Stimulated activated CD4-positive, alpha-beta T cell treated with anti-CD3 and anti-CD28 coated beads, Interleukin-1b, Interleukin-23, amount 100 ng/mL, for 24 hours (primary cell): ENCODE measurements at places on chromosomes 13 and 19.

- DNase-seq, result no peak
Observed at GRCh38 chr13:41460930-41461329, 3.6 kb downstream of the RGCC start.

DNA sequence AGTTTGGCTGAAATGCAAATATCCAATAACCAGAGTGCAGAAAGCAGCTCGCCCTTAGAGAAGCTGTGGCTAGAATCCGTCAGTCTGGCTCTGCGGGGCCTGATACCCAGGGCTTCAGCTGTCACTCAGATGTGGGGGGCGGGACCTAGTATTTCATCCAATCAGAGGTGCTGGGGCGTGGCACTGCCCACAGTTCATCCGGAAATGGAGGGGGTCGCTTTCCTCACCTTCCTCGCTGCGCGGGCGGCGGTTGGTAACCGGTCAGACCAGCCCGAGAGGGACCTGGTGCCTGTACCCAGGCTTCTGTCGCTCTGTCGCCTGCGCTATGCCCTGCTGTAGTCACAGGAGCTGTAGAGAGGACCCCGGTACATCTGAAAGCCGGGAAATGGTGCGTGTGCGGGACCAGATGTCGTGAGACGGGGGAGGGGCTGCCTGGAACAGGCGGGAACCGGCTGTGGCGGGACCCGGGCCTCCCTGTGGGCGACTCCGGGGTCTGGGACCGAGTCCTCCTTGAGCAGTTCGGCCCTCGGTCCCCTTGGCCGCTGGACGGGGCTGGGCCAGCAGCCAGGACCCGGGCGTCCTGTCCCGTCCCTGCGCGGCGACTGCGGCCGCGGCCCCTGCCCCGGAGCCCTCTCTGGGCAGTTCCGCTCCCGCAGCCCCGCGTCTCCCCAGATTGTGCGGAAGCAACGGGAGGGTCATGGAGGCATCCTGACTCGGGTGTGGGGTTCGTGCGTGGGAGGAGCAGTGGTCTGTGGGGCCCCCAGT lies at the start of gene ZNF700:
TSS of gene ZNF700 (plus strand) at position 222 of the 765 bp plus-strand sequence. CDS start at position 326, 104 bp downstream.
- peak; percentile 87 for DNase-seq

- no peak for DNase-seq
Observed at GRCh38 chr19:12788682-12789097, 2.6 kb upstream of the JUNB start.

DNA sequence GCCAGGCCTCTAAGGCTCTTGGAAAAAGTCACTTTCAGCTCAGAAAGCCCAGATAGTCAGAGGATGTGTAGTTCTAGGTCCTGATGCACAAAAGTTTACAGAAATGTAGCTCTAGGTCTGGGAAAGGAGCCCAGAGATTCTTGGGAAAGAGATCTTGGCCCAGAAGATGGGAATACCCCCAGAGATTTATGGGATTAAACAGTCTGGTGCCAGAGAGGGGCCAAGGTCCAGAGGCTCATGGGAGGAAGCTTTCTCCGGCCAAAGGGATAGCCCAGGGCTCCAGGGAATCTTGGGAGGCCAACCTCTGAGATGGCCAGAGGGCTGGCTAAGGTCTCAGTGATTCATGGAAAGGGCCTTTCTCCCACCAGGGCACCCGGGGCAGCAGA lies 15.2 kb downstream of the BCAT2 start:
- no peak for DNase-seq

DNA sequence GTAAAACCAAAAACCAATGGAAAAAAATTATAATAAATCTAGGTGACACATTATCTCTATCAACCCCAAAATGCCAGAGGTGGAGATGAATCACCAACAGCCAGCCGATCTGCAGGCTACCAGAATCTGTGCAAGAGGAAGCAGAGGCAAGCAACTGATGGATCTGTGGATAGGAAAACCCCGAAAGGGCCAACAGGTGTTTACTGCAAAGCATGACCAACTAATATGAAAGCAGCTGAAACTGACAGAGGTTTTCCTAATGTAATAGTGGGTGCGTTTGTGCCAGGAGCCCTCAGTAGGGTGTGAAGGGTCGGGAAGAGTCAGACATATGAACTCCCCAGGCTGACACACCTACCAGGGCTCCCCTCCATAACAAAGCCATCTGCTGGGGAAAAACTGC lies 554.6 kb downstream of the RFC3 start:
- no peak for DNase-seq

GRCh38 chr19:29062475-29063435 lies 150.2 kb downstream of the UQCRFS1 start:
- DNase-seq, result no peak

DNA sequence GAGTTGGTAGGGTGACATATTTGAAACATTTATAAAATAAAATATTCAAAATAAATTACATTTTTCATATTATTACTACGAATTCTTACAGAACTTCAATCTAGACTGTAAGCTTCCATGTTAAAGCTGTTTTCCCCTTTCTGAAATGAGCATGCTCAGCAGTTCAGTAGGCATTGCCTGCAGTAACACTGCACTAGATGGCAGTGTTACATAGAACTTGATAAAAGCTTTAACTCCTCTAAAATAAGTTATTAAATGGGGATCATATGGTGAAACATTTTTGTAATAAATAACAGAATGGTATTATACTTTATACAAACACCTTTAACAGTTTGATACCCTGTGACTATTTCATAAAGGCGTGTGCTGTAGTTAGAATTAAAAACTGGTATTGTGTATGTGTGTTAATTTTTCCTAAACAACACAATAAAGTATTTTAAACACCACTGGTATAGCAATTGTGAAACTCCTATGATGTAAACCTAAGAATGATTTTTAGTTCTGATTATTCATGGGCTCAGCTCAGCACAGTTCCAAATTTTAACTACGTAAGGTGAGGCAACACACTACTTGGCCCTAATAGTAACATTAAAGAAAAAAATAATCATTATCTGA lies 11.6 kb upstream of the GPR18 start:
- no peak for DNase-seq

DNA sequence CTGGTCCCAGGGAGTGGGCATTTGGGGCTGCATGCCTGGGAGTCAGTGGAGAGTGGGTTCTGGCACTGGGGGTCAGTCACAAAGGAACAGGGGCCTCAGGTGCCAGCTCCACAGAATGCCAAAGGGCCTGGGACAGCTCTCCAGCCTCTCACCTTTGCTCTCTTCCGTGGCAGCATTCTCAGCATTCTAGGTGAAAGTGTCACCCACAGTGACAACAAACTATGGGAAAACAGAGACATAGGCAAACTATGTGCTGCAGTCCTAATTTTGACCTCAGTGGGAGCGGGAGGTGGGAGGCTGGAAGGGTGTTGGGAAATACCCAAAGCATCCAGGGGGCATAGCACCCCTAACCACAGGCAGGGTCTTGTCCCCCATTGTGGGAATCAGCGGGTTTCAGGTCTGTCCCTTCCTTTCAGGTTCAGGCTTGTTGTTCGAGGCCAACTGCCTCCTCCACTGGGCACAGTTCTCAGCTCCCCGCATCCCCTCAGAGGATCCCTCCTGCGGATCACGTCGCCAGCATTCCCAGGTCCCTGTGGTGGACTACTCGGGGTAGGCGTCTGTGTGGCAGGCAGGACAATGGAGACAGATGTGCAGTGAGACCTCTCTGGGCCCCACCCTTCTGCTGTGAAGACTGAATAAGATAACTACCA lies 52.4 kb downstream of the TSHZ3 start:
- no peak for DNase-seq

DNA sequence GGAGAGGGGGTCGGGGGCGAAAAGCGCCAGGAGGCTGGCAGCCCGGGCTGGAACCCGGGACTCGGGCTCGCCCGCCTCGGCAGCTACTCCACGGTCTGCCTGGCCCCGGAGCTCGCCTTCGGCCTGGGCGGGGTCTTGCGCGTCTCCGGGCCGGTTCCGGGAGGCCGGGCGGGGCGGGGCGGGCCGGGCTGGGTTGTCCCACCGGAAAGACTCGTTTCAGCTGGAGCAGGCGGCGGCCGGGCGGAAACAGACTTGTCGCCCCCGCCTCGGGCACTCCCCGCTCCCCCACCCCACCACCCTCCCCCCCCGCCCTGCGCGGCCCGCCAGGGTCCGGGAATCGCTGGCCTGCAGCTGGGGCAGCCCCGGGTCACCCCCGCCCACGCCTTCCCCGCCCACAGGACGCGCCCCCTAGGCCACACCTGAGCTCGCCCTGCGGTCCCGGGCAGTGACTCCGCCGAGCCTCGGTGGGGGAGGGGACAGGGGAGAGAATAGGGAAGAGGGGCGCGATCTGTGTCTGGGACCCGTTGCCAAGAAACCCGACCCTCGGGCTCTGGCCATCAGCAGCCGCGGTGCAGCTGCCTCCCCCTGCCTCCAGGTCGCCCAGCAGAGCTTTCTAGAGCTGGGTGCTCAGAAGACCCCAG lies 109.4 kb downstream of the KCTD15 start:
- DNase-seq, result no peak

GRCh38 chr19:56601375-56601774 lies 6.3 kb downstream of the ZNF71 start:
- no peak for DNase-seq

- no peak for DNase-seq
Observed at GRCh38 chr13:28522871-28523270, 27.9 kb upstream of the FLT1 start.

GRCh38 chr13:113969973-113970611 lies 3.8 kb downstream of the C13orf46 start:
- DNase-seq, result no peak

DNA sequence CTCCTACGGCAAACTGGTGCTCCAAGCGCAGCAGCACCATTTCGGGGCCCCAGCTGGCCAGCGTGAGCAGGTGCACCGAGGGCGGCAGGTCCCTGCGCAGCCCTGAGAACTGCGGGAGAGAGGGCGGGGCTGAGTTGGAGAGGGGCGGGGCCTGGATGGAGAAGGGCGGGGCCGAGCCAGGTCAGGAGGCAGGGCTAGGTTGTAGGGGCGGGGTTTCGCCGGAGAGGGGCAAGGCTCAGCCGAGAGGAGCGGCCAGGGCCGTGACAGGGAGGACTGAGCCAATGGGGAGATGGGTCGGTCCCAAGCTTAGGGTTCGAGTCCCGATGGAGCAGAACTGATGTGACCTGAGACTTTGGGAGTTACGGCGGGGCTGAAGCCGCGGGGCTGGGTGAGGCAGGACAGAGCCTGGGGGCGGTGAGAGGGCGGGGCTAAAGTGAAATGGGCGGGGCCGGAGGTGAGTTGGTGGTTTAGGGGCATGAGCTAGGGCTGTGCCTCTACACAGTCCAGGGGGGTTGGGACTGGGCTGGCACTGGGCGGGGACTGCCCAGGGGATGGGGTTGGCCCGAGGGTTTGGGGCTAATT lies 19.0 kb downstream of the MAN2B1 start:
- peak; percentile 26 for DNase-seq

DNA sequence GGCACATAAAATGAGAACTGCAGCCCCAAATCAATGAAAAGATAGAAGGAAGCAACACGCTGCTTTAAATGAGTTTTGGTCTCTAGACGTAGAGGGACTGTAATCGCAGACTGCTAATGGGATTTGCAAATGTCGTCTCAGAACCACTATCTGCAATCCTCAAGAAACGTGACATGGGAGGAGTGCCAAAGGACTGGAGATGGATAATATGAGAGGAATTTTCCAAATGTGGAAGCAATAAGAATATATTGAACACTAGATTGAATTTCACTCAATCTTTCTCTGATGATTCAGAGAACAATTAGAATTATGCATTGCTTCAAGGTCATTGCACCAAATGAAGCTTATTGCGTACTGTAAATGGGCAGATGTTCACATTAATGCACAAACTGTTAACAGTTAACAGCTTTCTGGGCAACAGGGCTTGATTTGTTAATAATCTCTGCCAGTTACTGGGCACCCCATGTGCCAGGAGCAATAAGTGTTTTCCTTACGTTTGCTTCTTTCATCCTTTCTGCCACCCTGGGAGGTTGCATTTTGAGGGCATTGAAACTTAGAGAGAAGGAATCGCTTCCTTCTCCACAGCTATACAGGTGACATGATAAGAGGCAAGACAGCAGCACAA lies 62.8 kb upstream of the WASF3 start:
- no peak for DNase-seq

DNA sequence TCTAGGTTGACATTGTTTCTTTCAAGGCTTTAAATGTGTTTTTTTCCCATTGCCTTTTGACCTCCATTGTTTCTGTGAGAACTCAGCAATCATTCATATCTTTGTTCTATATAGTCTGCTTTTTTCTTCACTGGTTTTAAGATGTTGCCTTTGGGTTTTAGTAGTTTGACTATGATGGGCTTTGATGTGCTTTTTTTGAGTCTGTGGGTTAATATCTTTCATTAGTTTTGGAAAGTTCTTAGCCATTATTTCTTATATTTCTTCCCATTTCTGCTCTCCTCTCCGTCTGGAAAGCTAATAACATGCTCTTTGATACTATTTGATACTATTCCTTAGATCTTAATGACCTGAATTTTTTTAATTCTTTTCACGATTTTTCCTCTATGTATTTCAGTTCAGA lies 32.7 kb downstream of the CCDC8 start:
- no peak for DNase-seq

- DNase-seq, result peak; percentile 41
Observed at GRCh38 chr19:54462655-54463530, 685 bp downstream of the LENG9 start.

DNA sequence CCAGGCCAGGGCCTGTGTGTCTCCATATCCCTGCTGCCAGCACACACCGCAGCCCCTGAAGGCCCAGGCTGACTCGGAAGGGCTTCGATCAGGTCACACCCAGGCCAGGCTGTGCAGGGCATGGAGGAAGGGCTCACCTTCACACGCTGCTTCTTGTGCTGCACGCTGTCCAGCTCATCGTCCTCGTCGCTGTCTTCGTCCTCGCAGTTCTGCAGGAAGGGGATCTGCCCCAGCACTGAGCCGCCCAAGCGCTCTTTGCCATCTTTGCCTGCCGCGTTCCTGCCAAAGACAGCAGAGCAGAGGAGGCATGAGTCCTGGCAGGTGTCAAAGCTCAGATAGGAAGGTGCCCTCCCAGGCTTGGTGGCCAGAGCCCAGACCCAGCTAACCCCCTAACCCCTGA lies 13.7 kb upstream of the PRKD2 start:
- DNase-seq, result no peak

- no peak for DNase-seq
Observed at GRCh38 chr19:16216744-16217670, 19.3 kb downstream of the AP1M1 start.

DNA sequence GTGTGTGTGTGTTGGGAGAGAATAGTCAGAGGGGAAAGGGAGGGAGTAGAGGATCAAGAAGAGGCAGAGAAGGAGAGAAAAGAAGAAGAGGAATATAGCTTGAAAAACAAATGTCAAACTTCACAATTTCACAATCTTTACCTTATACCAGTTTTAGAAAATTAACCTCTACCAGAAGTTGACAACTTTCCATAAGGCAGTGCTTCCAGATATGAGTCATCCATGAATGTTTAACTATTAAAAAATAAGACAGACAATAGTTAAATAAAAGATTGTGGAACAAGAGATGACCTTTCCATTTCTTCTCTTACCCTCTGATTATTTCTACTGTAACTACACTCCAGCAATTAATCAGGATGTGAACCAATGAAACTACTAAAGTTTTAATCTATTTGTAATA lies 229.4 kb downstream of the ITGBL1 start:
- DNase-seq, result no peak

GRCh38 chr19:48216933-48217332 lies 38.8 kb downstream of the CARD8 start:
- DNase-seq, result no peak

- DNase-seq, result no peak
Observed at GRCh38 chr13:22936228-22936627, 244.6 kb upstream of the SGCG start.

- DNase-seq, result no peak
Observed at GRCh38 chr13:31105020-31105795, 56.5 kb downstream of the HSPH1 start.
